ENCODE measurements at places on chromosomes 3 and 15. TPM values are rescaled to one million over a fixed set of nuclear protein-coding genes. Genes with fewer than 3 reads are reported as not detected.

HTR3E gene
- not detected for polyA plus RNA-seq

DNA sequence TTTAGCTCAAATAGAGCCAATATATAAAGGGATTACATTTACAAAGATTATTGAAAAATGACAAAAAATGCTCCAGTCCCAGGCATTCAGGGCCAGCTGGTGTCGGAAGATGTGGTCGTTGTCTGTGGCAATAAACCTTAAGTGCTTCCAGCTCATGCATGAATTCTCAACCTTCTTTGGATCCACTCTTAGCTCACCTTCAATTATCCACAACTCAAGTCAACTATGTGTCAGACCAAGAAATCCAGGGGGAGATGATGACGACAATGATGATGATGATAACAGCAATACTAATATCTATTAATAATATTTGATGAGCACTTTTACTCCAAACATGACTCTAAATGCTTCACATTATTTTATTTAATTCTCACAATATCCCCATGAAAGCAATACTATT lies 53.6 kb upstream of the PXYLP1 start:
- no peak for DNase-seq

RTP4 gene
- 7.8 TPM for polyA plus RNA-seq

GRCh38 chr3:166190360-166190759 lies 353.1 kb upstream of the BCHE start:
- no peak for DNase-seq

DNA sequence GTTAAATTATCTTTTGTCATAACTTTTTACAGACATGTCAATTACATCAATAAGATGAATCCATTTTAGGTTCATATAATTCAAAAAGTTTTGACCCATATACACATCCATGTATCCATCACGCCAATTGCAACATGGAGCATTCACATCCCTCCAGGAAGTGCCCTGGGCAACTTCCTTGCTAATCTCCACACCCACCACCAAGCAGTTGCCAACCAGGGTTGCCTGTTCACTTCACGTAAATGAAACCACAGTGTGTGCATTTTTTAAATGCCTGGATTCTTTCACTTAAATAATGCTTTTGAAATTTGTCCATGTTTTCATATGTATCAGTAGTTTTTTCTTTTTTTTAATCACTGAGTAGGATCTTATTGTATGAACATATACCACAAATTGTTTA lies 40.7 kb upstream of the LYZL4 start:
- DNase-seq, result no peak

SI gene
- 3.9 TPM for polyA plus RNA-seq

- DNase-seq, result peak; percentile 91
These were observed 2.2 kb upstream of the THRB start for GRCh38 chr3:24496529-24497482.

GRCh38 chr15:30953731-30954378 lies 37.6 kb downstream of the MTMR10 start:
- no peak for DNase-seq

GRCh38 chr15:51390966-51391422 lies 49.5 kb downstream of the GLDN start:
- DNase-seq, result no peak

DNA sequence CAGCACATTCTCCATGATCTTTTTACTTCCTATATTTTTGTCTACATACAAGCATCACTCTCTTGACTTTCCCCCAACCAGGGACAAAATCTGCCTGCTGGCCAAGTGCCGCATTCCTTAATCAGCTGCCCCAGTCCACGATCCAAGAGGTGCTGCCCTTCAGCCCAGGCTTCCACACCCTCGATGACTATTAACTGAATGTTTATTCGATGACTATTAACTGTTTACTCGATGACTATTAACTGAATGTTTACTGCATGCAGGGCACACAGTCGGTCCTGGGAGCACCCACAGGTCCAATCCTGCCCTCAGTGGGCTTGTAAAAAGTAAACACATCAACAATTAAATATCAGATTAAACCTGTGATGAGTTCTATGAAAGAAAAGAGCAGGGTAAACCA lies 256.9 kb downstream of the ARRDC4 start:
- no peak for DNase-seq

ZNF639 gene
- polyA plus RNA-seq, result 16.4 TPM

DNA sequence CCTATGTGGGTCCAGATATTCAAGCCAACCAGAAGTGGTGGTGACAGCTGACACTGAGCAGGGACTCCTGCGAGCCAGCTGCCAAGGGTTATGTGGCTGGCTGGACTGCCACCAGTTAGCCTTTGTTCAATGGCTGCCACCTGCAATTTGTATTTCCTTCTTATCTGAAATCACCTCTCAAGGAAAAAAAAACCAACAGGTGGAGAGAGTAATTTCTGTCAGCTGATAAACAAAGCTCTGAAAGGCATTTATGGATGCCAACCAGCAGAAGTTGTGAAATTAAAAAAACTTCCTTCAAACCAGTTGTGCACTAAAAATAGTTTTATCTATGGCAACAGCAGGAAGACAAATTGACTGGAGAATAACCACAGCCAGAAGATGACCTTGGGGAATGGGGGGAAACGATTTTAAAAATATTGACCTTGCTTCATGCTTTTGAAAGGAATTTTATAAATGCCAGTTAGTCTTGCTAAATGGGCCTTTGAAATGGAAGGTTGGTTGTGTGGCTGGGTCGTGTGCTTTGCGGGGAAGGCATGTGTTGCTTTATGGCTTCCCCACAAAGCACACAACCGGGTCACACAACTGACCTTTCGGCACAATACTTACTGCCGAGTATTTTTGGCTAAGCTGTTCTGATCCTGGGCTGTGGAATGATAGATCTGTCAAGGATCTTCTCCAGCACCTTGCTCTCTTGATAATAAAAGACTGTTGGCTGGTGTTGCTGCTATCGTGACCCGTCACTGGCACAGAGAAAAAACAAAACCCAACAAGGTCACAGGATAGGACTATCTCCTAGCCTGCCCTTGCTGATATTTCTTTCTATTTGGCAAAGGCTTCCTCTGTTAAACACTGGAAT lies 3.5 kb downstream of the MYZAP start:
- no peak for DNase-seq

- DNase-seq, result no peak
These were observed 200.9 kb downstream of the ATP8B4 start for GRCh38 chr15:49918121-49918520.

ALDH1A3 gene
- polyA plus RNA-seq, result 8.6 TPM

DNA sequence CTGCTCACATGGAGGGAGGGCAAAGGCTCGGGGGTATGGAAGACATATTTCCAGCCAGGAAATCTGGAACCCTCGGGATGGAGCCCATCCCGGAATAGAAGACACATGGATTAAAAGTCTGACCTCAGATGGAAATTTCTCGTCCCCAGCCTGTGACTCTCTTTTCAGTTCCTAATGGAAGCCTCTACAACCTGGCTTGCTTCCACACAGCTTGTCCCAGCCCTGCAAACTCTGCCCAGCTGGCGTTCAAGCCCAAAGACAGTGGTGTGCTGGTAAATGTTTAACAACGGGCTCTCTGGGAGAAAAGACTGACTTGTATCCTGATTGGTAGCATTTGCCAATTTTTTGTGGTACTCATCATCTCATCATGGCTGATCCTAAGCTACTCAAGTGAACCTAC lies 35.6 kb upstream of the TLE3 start:
- no peak for DNase-seq

DNA sequence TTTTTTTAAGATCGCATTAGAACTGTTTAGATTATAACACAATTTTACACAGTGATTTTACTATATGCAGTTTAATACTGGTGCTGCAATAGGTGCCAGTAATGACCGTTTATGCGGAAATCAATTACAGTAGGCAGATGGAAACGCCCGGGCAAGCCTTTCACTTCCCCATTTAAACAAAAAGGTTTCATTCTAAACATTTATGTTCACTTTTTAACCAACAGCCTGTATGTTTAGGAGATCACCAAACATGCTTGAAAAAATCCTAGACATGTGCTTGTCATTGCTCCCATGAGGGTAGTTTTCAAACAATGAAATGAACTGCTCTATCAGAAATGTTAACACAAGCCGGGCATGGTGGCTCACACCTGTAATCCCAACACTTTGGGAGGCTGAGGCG lies 2.7 kb downstream of the BNIP2 start:
- no peak for DNase-seq

DNA sequence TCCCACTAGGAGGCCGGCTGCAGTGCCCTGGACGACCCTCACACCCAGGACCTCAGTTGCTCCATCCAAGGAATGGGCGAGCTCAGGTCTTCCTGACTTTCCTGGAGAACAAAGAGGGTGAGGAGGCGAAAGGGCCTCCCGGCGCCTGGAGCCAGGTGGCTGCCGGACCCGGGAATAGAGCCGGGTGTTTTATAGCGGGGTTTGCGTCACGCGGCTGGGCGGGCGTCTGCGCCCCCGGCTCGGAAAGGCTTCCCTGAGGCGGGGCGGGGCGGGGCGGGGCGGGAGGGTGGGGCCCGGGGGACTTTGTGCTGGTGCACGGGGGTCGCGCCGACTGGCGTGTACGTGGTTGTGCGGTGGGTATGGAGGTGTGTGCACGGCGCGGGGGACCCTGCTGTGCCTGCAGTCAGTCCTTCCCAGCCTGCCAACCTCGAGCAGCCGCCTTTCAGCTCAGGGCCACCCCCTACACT lies 4.6 kb upstream of the PRKCD start:
- DNase-seq, result no peak

DNA sequence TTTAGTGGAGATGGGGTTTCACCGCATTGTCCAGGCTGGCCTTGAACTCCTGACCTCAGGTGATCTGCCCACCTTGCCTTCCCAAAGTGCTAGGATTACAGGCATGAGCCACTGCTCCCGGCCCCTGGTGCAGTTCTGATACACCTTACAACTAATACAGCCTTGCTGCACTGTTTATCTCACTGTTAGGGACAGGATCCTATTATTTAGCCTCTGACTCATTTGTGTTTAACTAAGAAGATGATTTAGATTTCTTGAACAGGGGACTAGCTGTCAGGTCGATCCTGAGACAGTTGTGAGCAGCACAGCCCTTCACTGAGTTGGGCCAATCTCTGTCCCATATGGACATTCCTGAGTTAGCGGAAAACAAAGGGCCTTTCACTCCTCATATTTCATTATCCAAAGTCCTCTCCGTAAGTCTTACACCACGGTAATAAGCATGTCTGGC lies 19.2 kb downstream of the GYG1 start:
- DNase-seq, result no peak

- DNase-seq, result no peak
These were observed 19.2 kb downstream of the LYSMD2 start for GRCh38 chr15:51718219-51718618.

DNA sequence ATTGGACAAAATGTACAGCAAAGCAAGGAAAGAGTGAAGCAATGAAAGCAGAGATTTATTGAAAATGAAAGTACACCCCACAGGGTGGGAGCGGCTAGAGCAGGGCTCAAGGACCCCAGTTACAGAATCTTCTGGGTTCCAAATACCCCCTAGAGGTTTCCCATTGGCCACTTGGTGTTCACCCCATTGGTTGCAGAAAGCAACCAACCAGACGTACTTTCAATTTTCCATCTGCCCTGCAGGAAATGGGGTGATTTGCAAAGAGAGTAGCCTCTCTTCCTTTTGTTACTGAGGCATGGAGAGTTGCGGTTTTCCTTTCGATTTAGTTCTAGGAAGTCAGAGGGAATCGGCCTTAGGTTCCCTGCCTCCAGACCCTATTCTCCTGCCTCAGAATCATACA lies 2.4 kb downstream of the PML start:
- DNase-seq, result peak; percentile 50

- DNase-seq, result no peak
These were observed 86.9 kb upstream of the C15orf39 start for GRCh38 chr15:75114796-75115195.

DNA sequence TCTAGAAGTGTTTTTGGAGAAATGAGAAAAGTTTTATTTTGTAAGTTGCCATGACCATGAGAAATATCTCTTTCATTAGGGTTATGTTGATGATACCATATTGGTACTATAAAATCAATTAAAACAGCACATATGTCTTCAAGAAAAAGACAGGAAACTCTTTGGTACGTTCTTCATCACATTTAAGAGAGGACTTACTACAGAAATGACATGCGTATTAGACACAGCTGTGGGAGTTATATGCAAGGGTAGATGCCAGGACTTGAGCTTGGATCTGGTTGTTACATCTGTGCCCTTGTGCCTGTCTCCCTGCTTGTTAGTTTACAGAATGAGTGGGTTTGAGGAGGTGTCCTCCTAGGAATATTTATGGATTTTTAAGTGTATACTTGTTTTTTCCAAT lies 103.4 kb upstream of the P2RY1 start:
- no peak for DNase-seq

DNA sequence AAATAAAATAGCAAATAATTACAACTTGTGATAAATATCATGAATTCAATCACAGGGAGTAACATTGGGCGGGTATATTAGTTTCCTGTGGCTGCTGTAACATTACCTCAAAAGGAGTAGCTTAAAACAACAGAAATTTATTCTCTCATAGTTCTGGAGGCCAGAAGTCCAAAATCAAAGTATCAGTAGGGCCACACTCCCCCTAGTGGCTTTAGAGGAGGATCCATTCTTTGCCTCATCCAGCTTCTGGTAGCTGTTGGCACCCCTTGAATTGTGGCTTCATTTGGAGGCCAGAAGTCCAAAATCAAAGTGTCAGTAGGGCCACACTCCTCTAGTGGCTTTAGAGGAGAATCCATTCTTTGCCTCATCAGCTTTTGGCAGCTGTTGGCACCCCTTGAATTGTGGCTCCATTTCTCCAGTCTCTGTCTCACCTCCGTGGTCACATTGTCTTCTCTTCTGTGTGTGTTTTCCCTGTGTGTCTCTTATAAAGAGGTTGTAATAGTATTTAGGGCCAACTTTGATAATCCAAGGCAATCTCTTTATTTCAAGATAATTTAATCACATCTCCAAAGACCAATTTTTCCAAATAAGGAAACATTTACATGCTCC lies 3.1 kb upstream of the CFAP20DC start:
- DNase-seq, result no peak

TRIM42 gene
- not detected for polyA plus RNA-seq

SLC2A2 gene
- polyA plus RNA-seq, result not detected

SLC24A5 gene
- not detected for polyA plus RNA-seq

- DNase-seq, result no peak
These were observed 86.8 kb downstream of the SYNPR start for GRCh38 chr3:63364910-63365309.

KLHL40 gene
- polyA plus RNA-seq, result not detected

DNA sequence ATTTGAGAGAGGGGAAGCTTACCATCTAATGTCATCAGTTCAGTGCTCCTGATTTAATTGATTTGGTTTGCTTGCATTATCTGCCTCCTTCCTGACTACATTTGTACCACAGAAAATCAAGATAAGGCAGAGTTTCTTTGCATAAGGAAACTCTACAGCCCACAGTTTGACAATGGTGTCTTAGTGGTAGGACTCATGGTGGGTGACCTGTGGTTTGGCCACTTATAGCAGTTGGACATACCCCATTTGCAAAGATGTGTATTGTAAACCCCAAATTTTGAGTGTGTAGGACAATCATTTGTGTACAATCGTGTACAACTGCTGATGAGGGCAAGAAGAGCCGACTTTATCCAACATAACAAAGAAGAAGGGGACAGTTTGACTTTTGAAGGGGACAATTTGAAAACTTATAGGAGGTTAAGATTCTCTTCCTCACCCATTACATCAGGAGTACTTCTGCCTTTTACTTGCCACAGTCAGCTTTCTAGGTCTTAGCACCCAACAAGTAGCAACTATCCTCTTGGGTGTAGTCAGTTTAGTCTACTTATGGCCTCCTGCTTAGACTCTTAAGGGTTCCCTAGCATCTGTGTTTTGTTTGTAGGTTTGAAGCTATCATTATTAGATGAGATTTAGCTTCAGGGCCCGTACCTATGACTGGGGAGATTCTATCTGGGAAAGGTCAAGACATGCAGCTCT lies 6.2 kb downstream of the TGFBR2 start:
- no peak for DNase-seq

- no peak for DNase-seq
These were observed 698.2 kb upstream of the CADM2 start for GRCh38 chr3:84260596-84260995.

WNT5A gene
- 0.46 TPM for polyA plus RNA-seq

ILDR1 gene
- 4.8 TPM for polyA plus RNA-seq

Data from sigmoid colon (tissue), 7 donors.